ENCODE measurements at places on chromosomes 2 and 18. TPM values are rescaled to one million over a fixed set of nuclear protein-coding genes. Genes with fewer than 3 reads are reported as not detected.
A peak's percentile ranks its signal among the peaks of the same experiment; 100 is the strongest.

DNA sequence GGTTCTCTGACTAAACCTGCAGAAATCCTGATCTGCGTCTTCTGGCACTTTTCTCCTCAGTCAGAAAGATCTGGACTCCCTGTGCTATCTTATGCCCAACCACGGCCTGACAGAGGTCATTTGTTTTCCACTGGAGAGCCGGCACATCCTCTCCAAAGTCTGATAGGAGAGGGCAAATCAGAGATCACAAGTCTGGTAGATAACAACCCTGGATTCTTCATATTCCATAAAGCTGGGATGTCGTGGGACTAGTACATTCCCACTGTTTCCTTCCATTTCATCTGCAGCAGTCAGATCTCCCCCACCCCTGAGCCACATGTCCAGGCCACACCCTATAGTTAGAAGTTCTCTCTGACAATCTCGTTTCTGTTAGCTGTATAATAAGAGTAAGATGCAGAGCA, 157.0 kb downstream of the MGAT5 start:
- peaks cover 12% of the 10 kb centered on the region for H3K4me1 ChIP-seq
- H3K27ac ChIP-seq = no peak overlapping the region
- no peaks in the 10 kb centered on the region for H3K27me3 ChIP-seq
- H3K4me3 ChIP-seq = no peak overlapping the region

DNA sequence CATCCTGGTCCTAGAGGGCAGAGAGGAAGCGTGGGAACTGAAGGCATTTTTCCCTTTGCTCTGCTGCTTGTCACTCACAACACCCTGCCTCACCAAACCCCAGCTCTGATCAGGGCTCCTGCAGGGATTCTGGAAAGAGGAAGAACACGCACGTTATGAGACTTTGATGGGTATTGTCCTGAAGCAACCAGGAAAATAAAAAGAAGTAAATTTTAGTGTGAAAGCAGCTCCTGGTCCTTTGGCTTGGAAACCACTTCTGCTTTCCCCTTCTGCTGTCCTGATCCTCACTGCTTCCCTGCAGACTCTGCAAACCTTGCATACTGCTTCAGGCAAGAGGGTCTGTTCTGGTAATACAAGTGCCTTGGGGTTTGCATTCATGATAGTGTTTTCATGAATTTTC, 164.1 kb downstream of the SLC8A1 start:
- no peak overlapping the region for H3K4me3 ChIP-seq
- H3K27me3 ChIP-seq = no peaks in the 10 kb centered on the region
- no peaks in the 10 kb centered on the region for H3K36me3 ChIP-seq
- DNase-seq = no peak
- no peaks in the 10 kb centered on the region for H3K4me1 ChIP-seq

- H3K4me1 ChIP-seq = no peaks in the 10 kb centered on the region
- H3K27me3 ChIP-seq = no peaks in the 10 kb centered on the region
- H3K27ac ChIP-seq = no peak overlapping the region
- H3K36me3 ChIP-seq = peaks cover 28% of the 10 kb centered on the region
These were observed 33.4 kb downstream of the PUM2 start for GRCh38 chr2:20317197-20317596.

DNA sequence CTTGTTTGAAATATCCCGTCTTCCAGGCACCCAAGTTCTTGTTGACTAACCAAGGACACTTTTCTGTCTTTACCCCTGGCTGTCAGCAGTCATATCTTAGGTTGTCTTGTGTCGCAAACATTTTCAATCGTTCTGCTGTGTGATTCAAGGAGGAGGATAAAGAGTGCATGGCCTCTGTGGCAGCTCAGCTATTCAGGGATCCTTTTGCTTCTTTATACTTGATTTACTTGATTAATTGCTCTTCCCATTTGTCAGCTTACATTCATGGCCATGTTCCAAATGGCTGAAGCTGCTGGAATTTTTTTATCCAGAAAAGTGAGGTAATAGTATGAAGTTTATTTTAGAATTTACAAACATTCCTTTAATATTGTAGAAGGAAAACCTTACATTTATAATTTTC, 97.3 kb upstream of the FZD5 start:
- no peak overlapping the region for H3K27ac ChIP-seq
- no peaks in the 10 kb centered on the region for H3K36me3 ChIP-seq
- no peak for DNase-seq
- peaks cover 5% of the 10 kb centered on the region for H3K4me1 ChIP-seq
- no peak overlapping the region for H3K4me3 ChIP-seq

DNA sequence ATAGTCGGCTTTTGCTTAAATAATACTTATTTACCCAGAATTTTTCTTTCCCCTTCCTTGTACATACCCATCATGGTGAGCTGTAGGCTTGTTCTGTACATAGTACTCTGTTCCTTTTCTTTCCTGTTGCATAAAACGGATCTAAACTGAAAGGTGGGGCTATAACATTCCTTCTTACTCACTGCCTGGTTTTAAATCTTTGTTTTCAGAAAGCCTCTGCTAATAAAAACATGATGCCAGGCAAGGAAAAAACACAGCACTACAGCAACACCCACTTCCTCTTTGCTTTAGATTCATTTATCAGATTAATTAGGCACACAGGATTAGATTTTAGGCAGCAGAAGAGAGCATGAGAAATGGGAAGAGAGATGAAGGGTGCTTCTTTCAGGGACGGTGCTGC, 19.6 kb upstream of the STON1 start:
- H3K4me3 ChIP-seq = no peak overlapping the region
- peaks cover 5% of the 10 kb centered on the region for H3K4me1 ChIP-seq
- no peak for DNase-seq
- peaks cover 27% of the 10 kb centered on the region for H3K36me3 ChIP-seq
- no peak overlapping the region for H3K27ac ChIP-seq
- H3K27me3 ChIP-seq = no peaks in the 10 kb centered on the region

DNA sequence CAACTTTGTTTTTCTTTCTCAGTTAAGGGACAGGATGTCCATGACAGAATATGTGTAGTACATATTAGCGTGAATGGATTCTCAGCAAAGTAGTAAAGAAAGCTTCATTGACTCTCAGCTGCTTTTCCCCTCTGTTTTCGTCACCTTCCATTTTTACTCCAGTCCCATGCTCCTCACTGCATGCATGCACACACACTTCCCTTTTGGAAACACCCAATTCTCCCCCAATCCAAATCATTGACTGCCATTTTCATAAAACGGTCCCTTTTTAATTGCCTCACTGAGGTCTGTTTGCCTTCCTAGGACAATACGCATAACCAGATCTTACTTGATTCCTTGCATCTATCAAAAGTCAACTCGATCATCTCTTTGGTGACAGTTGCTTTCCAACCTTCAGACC, 287.5 kb upstream of the PARD3B start:
- no peaks in the 10 kb centered on the region for H3K27me3 ChIP-seq
- H3K36me3 ChIP-seq = no peaks in the 10 kb centered on the region
- no peak overlapping the region for H3K27ac ChIP-seq
- H3K4me3 ChIP-seq = no peak overlapping the region

- H3K27me3 ChIP-seq = no peaks in the 10 kb centered on the region
- H3K4me1 ChIP-seq = no peaks in the 10 kb centered on the region
- H3K27ac ChIP-seq = no peak overlapping the region
- no peak overlapping the region for H3K4me3 ChIP-seq
- DNase-seq = no peak
These were observed 67.2 kb upstream of the FRZB start for GRCh38 chr2:182933629-182934028.

GRCh38 chr2:101082998-101083397, 68.2 kb downstream of the TBC1D8 start:
- H3K4me1 ChIP-seq = peaks cover 6% of the 10 kb centered on the region
- no peak for DNase-seq
- peak overlapping the region; percentile 9 for H3K27ac ChIP-seq

DNA sequence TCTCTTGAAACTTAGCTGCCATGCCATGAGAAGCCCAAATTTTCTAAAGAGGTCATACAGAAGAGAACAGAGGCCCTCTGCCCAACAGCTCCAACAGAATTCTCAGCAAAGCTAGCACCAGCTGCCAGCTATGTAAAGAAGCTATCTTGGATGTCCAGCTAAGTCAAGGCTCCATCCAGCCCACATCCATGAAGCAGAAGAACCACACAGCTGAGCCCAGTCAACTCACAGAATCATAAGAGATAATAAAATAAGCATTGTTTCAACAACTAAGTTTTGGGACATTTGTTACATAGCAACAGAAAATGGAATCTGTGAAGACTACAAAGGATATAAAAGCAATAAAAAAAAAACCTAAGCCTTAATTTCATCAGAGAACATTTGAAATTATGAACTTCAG, 434.3 kb downstream of the TXNL1 start:
- no peak overlapping the region for H3K27ac ChIP-seq
- H3K4me1 ChIP-seq = no peaks in the 10 kb centered on the region
- no peak for DNase-seq
- H3K36me3 ChIP-seq = no peaks in the 10 kb centered on the region
- H3K27me3 ChIP-seq = no peaks in the 10 kb centered on the region

DNA sequence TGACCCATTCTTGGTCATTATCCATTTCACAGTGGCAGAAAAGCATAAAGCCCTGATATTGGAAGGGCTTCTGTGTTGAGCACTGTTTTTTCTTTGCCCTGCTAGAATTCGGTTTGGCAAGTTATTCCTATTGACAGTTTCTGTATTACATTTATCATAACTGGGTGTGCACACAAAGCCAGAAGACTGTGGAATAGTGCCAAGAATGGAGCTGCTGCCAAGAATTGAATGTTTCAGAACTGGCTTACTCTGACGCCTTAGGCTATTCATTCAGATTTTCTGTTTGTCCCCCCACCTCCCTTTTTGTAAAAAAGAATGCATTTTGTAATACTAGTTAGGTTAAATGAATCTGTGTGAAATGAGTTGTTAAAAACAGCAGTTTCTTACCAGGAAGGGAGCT, 12.7 kb downstream of the KDM3A start:
- peaks cover 8% of the 10 kb centered on the region for H3K4me1 ChIP-seq
- H3K4me3 ChIP-seq = no peak overlapping the region
- no peak for DNase-seq
- H3K27me3 ChIP-seq = no peaks in the 10 kb centered on the region
- H3K27ac ChIP-seq = no peak overlapping the region

- DNase-seq = no peak
- no peaks in the 10 kb centered on the region for H3K4me1 ChIP-seq
- no peaks in the 10 kb centered on the region for H3K36me3 ChIP-seq
- H3K27ac ChIP-seq = no peak overlapping the region
These were observed 11.6 kb upstream of the RPE start for GRCh38 chr2:209990838-209991237.

DNA sequence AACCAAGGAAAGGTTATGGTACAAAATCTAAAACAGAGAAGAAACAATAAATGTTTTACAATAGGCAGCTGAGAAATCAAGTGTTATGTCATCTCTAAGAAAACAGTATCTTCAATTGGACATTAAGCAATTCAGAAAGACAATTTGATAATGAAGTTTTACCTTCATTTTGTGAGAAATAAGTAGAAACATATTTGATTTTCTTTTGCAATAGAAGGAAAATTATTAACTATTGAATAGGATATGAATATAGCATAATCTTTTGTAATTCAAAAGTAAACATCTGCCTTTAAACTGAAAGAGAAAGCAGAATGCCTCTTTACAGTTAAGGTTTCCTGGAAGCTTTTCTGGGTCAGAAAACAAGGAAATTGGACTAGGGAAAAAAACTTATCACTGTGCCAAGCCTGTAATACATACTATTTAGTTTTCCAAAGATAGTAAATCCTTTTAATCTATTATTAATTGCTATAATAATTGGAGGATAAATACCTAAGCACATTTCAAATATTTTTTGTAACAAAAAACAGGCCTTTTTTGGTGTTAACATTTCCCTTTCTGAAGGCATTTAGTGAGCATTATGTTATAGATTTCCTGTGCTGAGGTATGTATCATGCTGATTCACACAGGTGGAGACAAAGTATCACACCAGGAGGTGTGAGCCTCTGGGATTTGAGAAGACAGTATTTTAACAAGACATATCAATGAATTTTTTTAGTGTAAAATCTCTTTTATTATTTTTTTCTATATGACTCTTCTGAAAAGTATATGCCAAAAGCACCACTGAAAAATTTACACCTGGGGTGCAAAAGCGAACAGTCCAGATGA, 947.0 kb upstream of the CDH2 start:
- no peak overlapping the region for H3K4me3 ChIP-seq
- no peaks in the 10 kb centered on the region for H3K36me3 ChIP-seq
- H3K27me3 ChIP-seq = no peaks in the 10 kb centered on the region
- no peak overlapping the region for H3K27ac ChIP-seq

DNA sequence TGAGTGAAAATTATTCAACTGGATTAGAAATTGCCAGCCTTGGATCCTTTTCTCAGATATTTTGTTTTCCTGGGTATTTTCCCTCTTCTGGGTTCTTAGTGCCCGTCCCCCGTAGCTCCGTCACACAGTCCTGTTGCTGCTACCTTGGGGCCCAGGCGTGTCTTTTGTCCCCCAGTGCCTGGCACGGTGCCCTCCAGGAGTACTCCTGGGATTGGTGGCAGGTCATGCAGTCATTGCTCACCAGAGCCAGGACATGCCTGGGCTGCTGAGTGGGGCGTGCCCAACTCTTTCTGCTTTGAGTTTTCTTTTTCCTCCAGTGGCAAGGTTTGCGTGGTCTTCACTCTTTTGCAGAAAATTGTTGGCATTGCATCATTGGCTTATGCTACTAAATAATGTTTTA, 275.2 kb downstream of the AGAP1 start:
- no peaks in the 10 kb centered on the region for H3K4me1 ChIP-seq
- DNase-seq = no peak
- no peak overlapping the region for H3K27ac ChIP-seq
- no peaks in the 10 kb centered on the region for H3K36me3 ChIP-seq
- no peak overlapping the region for H3K4me3 ChIP-seq
- H3K27me3 ChIP-seq = no peaks in the 10 kb centered on the region

DNA sequence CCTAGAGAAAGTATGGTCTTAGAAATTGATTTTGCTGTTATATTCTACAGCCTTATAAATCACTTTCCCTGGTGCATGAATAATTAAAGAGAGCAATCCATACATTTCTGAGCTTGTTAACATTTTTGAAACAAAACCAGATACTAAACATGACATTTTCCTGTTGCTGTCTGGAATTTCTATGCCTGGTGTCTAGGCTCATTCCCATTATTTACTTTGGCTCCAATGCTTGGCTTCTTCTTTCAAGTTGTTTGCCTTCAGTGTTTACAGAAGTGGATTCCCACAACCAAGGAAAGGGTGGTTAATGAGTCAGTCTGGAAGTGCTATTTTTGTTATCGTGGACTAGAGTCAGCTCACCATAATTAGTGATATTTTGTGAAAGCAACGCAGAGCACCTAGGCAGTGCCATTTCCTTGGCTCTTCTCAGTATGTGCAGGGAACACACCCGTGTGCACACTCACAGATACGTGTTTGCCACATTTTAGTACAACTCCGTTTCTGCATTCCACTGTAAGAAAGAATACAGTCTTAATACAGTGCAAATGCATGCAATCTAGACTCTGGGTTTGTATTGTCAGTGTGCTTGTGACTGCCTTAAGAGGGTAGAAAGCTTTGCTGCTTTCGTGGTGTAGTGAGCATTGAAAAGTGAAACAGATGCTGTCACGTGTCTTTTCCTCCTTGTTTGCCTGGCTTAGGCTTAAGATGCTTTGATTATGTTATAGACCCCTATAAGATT, 185.0 kb upstream of the RASGRP3 start:
- H3K4me3 ChIP-seq = no peak overlapping the region
- H3K27me3 ChIP-seq = no peaks in the 10 kb centered on the region
- peak; percentile 21 for DNase-seq
- H3K36me3 ChIP-seq = no peaks in the 10 kb centered on the region
- H3K4me1 ChIP-seq = no peaks in the 10 kb centered on the region
- peak overlapping the region; percentile 12 for H3K27ac ChIP-seq

- peaks cover 7% of the 10 kb centered on the region for H3K4me1 ChIP-seq
- H3K27ac ChIP-seq = peak overlapping the region; percentile 74
- no peaks in the 10 kb centered on the region for H3K36me3 ChIP-seq
- H3K27me3 ChIP-seq = peaks cover 59% of the 10 kb centered on the region
- DNase-seq = no peak
These were observed 131.9 kb downstream of the GLI2 start for GRCh38 chr2:120867290-120868241.

The INHBB gene
- 0.07 TPM for polyA plus RNA-seq

The SULT1C2 gene
- not detected for polyA plus RNA-seq

The ATP6V1C2 gene
- polyA plus RNA-seq = 1.3 TPM

The EFEMP1 gene
- polyA plus RNA-seq = 5.9 TPM

The CD8B gene
- polyA plus RNA-seq = 4.1 TPM
